ENCODE measurements at places on chromosomes 6 and 20.

- DNase-seq, result no peak
These were observed 97.2 kb upstream of the MAP7 start for GRCh38 chr6:136647363-136647852.

GRCh38 chr6:105785066-105785811, 300.9 kb upstream of the PRDM1 start:
- no peak for DNase-seq

DNA sequence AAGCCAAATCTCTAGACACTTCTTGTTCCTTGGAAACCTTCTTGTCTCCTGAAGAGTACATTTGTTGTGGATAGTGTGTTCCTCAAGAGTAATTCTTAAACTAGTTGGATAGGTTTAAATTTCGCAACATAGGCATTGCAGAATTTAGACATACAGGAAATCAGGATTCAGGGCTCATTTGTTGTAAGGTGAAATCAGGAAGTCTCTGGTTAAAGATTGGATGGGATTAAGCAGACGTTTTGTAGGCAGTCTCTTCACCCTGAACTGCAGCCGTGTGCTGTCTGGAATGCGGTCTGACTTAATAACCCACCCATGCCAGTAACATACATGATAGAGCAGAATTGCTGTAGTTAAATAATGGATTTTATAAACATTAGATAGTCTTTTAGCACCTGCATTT, 21.7 kb downstream of the HIVEP1 start:
- no peak for DNase-seq

- DNase-seq, result no peak
These were observed 311.1 kb upstream of the JAG1 start for GRCh38 chr20:10984913-10985312.

GRCh38 chr6:74588094-74588832, 617.6 kb downstream of the COL12A1 start:
- no peak for DNase-seq

GRCh38 chr6:144582939-144583613, 297.9 kb downstream of the UTRN start:
- no peak for DNase-seq
